ENCODE measurements at places on chromosomes 3 and 15. TPM values are rescaled to one million over a fixed set of nuclear protein-coding genes. Genes with fewer than 3 reads are reported as not detected.

Gene TEX9
- 32.5 TPM for polyA plus RNA-seq

Gene ECE2
- not detected for polyA plus RNA-seq

Gene UROC1
- polyA plus RNA-seq, result 0.13 TPM

Gene RNF13
- 80.4 TPM for polyA plus RNA-seq

Gene SAMMSON
- polyA plus RNA-seq, result not detected

Gene TGM5
- not detected for polyA plus RNA-seq

Gene SMCO1
- not detected for polyA plus RNA-seq

Gene GRK7
- polyA plus RNA-seq, result 0.13 TPM

Gene SLCO3A1
- polyA plus RNA-seq, result 12.9 TPM

Gene XCR1
- polyA plus RNA-seq, result 0.04 TPM

Gene HGD
- polyA plus RNA-seq, result 90.1 TPM

DNA sequence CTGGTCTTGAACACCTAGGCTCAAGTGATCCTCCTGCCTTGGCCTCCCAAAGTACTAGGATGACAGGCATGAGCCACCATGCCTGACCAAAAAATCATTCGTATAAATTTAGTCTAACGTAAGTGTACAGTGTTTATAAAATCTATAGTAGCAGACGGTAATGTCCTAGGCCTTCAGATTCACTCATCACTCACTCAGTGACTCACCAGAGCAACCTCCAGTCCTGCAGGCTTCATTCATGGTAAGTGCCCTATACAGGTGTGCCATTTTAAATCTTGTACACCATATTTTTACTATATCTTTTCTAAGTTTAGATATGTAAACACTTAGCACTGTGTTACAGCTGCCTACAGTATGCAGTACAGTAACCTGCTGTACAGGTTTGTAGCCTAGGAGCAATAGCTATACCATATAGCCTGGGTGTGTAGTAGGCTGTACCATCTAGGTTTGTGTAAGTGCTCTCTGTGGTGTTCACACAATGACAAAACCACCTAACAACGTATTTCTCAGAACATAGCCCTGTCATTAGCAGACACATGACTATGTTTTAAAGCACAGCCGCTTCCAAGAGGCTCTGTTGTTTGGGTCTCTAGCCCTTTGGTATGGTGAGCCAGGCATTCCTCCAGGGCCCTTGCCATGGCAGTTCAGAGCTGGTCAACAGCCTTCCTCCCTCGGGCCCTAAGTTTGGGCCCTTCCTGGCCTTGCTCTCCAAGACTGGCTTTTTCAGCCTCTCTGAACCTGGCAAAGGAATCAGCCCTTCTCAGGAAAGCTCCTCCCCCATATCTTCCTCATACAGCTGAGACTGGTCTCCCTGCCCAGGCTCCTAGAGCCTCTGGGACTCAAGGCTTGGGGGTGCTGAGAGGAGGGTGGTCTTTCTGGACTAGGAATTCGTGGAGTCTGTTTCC is 1.9 kb upstream of the CCDC9B start:
- no peak for DNase-seq

- no peak for DNase-seq
Measured at GRCh38 chr3:150653110-150653561, 50.0 kb downstream of the SELENOT start.

GRCh38 chr3:161393803-161394202 is 22.5 kb upstream of the SPTSSB start:
- no peak for DNase-seq

GRCh38 chr3:56869157-56869889 is 67.6 kb upstream of the ARHGEF3 start:
- DNase-seq, result no peak

GRCh38 chr3:100981164-100981911 is 11.9 kb downstream of the ABI3BP start:
- no peak for DNase-seq

DNA sequence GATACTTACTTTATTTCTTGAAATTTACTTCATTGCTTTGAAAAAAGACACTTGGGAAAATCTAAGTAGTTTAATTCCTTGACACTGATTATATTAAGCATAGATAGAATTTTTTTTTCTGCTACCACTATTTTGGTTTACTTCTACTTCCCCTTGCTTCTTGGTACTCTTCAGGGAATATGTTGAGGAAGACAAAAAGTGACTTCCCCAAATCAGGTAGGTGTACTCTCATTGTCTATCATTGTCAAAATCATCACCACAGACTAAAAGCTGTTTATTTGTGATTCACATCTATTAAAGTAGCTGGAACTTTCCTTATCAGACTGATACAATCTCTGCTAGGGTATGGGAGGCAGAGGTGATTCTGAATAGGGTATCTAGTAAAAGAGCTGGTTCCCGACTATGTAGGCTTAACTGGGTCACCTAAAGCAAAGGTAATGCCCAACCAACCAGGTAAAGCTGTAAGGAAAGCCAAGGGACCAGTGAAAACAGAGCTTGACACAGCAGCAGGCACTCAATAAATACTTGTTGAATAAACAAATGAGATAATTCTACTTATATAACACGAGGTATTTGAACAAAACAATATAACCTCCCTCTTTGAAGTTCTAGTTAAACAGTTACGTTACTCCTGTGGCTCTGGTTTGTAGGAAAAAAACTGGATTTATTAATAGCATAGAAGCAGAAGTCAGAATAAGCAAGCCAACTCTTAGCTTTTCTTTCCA is 346.9 kb downstream of the PLCL2 start:
- no peak for DNase-seq

- DNase-seq, result no peak
Measured at GRCh38 chr15:32099956-32100684, 69.8 kb downstream of the CHRNA7 start.

DNA sequence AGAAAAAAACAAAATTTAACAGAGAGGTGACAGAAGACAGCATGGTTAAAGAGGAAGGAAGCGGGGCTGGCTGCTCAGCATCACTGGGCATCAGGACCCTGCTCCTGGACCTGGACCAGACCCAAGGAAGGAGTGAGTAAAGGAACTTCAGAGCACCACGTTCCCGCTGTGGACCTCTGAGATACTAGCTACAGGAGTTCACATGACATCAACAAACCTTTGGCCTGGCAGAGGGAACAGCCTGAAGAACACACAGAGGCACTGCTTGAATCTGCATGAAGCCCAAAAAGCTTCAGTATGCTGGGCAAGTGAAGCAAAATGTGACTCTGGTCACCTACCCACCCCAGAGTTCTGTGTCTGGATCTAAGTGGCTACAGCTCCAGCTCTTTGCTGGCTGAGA is 38.1 kb downstream of the SLC2A2 start:
- DNase-seq, result no peak

GRCh38 chr15:91142106-91142744 is 42.2 kb downstream of the SV2B start:
- DNase-seq, result no peak

DNA sequence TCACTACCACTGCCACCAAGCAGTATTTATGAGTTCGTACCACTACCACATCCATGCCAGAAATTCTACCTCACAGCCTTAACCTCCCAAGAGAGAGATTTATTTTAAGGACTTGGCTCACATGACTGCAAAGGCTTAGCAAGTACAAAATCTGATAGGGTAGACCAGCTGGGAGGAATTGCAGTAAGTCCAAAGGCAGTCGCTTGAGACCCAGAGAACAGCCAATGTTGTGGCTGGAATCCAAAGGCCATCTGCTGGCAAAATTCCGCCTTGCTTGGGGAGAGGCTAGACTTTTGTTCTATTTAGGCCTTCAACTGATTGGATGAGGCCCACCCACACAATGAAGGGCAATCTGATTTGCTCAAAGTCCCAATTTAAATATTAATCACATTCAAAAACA is 101.4 kb upstream of the STT3B start:
- DNase-seq, result no peak

DNA sequence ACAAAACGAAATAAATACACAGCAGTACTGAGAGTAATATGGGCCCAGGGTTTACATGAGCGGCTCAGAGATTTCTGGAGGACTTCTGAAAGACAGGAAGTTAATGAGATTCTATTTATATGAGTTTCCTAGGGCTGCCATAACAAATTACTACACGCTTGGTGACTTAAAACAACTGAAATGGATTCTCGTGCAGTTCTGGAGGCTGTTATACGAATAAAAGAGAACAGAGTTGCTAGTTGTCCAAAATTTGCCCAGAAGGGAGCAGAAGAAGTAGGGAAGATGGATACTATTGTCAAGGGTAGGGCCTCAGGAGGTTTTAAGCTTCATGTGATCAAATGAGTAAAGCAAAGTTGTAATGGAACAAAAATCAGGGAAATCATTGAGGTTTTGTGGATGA is 173.1 kb upstream of the LYSMD4 start:
- no peak for DNase-seq

- DNase-seq, result no peak
Measured at GRCh38 chr3:168077091-168077490, 18.6 kb downstream of the GOLIM4 start.

- DNase-seq, result no peak
Measured at GRCh38 chr3:41137686-41138111, 61.6 kb upstream of the CTNNB1 start.

- DNase-seq, result no peak
Measured at GRCh38 chr3:29503958-29504357, 223.1 kb downstream of the RBMS3 start.

- DNase-seq, result no peak
Measured at GRCh38 chr3:23389089-23389488, 186.0 kb downstream of the UBE2E2 start.

- DNase-seq, result no peak
Measured at GRCh38 chr3:69764861-69765260, 25.6 kb downstream of the MITF start.

DNA sequence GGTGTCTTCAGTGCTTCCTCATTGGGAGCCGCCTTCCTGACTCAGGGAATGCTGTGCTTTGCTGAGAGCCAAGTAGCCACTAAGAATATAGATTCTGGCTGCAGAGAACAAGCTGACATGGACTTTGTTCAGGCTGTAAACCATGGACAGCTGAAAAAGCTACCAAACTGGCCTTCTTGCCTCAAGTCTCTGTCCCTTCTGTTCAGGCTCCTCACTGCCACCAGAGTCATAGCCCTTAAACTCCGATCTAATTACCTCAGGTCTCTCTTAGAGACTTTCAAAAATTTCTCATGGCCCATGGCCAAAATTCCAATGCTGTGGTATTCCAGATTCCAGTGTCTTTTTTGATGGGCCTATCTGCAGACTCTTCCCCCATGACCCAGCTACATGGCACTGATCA is 19.4 kb upstream of the PTX3 start:
- DNase-seq, result no peak

GRCh38 chr3:24680214-24680967 is 185.7 kb upstream of the THRB start:
- DNase-seq, result peak; percentile 55

DNA sequence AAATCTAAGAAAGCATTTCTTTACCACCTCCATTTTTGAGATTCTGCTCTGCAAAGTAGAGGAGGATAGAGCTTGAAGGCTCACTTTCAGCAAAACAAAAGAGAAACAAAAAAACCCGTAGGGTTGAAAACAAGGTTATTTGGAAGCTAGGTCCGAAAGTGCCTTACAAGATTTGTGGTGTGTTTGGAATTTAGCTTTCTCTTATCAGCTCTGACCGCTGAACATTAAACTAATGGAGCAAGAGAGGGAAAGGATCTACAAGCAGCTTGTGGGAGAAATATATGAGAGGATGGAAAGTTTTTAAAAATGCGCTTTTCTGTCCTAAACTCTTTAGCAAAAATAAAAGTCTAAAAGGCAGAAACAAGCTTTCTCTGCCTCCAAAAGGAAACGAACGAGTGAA is 545.5 kb downstream of the NTRK3 start:
- DNase-seq, result peak; percentile 67
